ENCODE measurements at places on chromosomes 4 and X.

DNA sequence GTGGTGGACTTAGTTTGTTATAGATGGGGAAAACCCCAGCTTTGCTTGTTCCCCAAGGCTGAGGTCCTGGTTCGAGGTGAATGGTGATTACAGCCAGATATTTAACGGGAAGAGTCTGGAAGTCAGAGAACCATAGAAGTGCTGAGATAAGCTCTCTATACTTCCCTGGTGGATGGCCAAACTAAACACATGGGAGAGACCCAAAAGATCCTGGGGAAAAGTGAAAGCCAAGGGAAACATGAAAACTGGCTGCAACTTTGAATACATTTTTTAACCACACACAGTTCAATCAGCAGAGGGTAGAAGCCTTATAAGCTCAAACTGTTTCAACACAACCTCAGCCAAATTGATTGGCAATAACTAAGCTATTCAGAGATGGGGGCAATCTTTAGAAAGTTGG is 29.3 kb upstream of the SRPX start:
- no peak for DNase-seq

DNA sequence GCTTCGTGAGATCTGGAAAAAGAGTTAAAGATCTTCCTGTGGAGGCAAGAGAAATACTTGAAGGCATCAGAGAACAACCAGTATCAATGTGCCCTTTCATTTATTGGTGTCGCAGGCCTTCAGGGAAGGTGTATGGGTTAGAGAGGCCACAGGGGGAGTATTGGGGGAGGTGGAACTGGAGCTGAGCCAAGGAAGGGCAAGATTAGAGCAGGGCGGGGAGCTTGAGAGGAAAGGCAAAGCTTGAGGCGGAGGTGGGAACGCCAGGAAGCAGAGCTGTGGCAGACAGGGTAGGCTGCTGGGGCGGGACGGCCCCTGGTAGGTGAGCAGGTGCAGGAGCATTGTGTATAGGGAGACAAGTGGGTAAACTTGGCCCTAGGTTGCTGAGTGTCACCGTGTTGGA is 329.9 kb downstream of the ARHGAP10 start:
- no peak for DNase-seq

GRCh38 chrX:44568196-44568595 is 25.5 kb upstream of the FUNDC1 start:
- DNase-seq: no peak

DNA sequence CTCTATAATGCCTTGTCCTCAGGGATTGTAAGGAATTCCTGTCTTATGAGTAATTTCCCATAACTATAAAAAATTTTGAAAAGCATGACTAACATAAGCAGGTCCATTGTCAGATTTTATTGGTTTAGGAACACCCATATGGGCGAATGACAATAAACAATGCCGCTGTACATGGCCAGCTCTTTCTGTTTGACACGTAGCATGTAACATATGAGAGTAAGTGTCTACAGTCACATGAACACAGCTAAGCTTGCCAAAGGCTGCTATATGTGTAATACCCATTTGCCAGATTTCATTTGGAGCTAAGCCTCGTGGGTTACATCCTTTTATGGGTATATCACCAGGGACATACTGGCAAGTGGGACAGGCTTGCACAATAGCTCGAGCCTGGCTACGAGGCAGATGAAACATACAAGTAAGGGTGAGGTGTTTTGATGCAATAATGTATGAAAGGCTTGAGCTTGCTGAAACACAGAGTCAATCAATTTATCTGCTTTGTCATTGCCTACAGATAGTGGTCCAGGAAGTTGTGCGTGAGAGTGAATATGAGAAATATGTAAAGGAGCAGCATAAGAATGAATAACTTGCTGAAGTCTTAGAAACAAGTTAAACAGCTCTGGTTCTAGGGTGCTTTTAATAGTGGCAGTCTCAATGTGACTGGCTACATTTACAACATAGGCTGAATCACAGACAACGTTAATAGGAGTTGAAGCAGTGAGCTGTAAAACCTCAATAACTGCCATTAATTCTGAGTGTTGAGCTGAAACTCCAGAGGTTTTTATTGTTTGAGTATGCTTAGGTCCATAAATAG is 67.4 kb upstream of the UGT2B10 start:
- DNase-seq: no peak

GRCh38 chrX:9465380-9466123 is 694 bp downstream of the TBL1X start:
- DNase-seq: no peak

DNA sequence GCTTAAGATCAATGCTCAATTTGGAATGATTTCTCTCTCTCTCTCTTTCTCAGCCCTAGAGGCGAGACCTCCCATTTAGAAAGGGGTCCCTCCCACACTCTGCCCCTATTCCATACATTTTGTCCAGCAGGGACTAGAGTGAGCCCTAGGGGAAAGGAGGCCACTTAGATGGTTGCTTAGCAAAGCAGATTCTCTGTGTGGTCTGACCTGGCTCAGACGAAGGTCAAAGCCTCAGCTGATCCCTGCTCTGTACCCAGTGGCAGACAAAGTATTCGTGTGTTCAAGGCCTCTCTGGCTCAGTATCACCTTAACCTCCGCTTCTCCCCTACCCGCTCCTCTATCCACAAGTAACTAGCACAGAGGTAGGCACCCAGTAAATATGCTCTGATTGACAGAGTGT is 78.4 kb downstream of the HPRT1 start:
- DNase-seq: no peak

- no peak for DNase-seq
Observed at GRCh38 chr4:176794151-176794550, 1.4 kb upstream of the VEGFC start.

- DNase-seq: no peak
Observed at GRCh38 chrX:106220177-106220576, 52.1 kb downstream of the PWWP3B start.

DNA sequence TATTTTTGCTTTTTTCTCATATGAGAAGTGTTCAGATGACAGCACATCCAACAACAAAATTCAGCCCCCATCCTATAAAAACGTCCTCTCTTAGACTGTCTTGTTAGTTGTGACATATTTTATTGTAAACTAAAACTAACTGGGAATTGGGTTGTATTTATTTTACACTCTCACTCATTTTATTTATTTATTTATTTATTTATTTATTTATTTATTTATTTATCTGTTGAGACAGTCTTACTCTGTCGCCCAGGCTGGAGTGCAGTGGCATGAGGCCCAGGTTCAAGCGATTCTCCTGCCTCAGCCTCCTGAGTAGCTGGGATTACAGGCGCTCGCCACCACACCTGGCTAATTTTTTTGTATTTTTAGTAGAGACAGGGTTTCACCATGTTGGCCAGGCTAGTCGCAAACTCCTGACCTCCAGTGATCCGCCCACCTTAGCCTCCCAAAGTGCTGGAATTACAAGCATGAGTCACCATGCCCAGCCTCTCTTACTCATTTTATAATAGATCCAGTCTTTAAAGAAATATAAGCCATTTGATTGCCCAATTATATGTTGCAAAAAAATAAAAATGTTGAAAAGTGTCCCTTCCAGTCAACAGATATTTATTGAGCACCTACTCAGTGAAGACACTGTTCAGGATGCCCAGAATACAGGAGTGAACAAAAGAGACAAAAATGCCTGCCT is 44.6 kb downstream of the PALLD start:
- DNase-seq: no peak

- DNase-seq: no peak
Observed at GRCh38 chrX:111007238-111007637, 88.8 kb upstream of the PAK3 start.

DNA sequence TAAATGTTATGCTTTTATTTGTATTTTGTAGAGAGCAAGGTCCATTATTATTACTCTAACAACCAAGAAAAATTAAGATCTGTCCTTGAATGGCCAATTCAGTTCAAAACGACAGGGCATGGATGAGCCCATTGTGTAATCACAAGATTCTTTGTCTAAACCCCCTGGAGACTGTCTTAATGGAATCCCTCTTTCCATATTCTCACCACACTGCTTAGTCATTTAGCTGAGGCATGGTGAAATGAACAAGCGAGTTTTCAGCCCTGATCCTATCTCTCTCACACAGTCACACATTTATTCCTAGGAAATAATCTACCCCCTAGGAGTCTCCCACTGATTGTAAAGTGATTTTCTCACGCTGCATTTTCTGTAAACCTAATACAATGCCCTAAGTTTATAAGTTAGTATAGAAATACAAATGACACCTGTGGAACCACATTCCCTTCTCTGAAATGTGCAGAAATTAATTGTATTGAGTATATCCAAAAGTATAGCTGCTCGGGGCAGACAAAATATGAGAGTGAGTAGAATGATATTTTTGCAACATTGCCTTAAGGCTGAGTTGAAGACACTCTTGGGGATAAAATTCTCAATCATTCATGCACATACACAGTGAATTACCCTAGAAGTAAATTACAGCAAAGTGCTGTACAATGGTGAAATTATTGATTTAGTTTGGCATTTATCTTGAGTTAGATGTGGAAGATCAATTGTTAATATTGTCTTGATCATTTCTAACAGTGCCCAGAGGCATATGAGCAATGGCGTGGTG is 119.7 kb upstream of the PCDH7 start:
- DNase-seq: no peak

DNA sequence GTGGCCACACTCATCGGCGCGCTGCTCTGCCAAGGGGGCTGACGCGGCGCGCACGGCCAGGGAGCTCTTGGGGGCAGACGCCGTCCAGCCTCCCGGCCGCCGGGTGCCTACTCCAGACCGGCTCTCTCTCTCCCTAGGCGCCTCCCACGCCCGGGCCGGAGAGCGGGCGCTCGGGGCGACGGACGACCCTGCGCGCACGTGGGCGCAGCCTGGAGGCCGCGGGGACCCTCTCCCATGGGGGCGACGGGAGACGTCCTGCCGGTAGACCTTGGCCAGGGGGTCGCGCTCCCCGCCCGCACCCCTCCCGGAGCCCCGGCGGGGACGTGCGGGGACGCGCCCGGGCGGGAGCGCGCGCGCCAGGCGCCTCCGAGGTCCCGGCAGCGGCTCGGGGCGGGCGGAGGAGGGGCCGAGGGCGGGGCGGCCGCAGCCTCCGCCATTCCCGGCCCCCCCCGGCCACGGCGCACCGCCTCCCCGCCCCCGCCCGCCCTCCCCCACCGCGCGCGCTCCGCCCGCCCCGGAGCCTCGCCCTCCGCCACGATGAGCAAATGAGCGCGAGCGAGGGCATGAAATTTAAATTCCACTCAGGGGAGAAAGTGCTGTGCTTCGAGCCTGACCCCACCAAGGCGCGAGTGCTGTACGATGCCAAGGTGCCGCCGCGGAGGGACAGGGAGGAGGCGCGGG is at the start of gene MSL3:
Gene MSL3, plus strand, starts transcription at position 519 of the 681 bp plus-strand sequence. Its CDS starts 27 bp downstream, at position 546.
- peak; percentile 26 for DNase-seq

DNA sequence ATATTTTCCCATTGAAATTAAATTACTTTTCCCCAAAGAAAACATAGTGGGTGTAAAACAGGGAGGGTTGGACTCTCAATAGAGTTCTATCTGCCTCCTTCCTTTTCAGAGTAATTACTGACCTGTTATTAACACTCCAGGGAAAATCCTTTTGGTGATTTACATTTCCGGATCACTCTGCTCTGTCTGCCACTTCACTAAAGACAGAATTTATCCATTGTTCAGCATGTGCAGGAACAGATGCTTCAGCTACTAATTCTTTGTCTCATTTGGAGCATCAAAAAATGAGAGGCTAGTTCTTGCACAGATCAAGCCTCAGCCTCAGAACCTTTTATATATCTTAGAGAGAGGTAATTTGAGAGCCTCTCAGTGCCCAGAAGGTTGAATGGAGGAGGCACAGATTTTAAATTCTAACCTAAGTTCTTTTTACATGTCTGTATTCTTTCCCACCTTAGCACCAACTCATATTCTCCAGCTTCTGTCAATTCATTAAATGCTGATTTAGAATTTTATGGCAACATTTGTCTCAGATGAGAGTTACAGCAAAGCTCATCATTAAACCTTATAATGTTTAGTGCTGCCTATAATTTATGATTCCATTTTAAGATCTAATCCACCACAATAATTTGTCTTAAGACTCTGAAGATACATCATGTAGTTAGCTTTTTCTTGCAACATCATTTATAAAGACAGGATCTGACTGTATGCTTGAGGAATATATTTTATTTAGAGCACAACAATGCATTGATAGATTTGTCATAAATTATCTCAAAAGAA is 1494.4 kb downstream of the STIM2 start:
- DNase-seq: no peak

- no peak for DNase-seq
Observed at GRCh38 chr4:39304651-39305050, 61.5 kb downstream of the RFC1 start.

DNA sequence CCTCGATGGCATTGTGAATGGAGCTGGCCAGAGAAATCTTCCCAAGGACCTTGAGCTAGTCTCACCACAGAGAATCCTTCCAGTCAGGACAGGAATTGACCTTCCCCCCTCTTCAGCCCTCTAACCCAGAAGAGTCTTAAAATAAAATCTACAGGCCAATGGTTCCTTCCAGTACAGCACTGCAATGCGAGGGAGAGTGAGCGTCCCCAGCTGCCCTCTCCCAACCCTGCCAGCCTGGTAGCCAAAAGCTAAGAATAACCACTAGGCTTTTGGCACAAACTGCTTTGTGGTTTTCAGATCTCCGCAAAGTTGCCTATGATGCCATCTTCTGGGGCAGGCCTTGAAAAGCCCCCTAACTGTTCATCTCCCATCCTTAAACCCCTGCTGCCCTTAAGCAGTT is 175.1 kb downstream of the AR start:
- no peak for DNase-seq

DNA sequence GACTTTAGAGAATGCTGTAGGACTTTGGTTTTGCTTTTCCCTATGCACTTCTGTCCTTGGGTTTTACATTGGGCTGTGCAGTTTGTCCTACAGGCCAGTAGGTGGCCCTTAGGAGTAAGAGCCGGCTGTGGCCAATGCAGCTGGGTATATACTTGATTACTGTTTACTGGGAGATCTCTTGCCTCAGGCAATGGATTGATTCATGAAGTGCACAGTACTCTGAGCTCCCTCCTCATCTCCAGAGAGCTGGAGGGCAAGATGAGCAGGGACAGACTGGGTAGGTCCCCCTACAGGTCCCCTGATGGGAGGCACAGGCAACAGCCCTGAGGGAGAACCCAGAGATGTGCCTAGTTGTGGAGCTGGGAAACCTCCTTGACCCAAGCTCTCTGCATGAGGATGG is 103.8 kb upstream of the QRFPR start:
- DNase-seq: no peak

DNA sequence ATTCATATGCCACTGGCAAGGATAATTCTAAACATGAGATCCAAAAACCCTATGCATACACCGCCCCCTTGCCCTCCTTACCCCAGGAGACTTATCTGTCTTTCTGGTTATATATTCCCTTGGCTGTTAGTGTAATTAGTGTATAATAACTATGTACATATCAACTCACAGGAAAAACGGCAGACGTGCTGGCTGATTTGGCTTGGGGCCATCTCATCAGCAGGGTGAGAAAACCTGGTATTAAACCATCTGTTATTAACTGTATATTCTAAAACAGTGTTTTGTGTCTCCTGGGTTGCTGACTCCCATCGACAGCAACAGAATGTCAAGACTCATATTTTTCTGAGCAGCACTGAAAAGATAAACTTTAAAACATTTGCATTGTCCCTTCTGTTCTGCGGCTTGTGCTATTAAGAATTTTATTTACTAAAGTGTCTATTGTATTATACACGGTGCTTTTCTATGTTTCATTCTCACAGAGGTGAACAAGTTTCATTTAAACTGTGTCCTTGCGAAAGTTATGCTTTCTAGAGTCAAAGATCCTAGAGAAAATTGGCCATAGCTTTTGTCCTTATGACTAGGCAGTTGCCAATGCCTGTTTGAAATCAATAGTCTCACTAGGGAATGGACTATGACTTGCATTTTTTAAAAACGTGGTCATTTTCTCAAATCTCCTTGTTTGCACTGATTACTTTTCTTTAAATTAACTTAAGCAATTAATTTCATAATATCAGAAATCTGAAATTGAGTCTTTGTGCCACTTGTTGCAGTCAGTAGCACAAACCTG is 211.5 kb upstream of the MID1 start:
- DNase-seq: no peak
